ENCODE measurements at places on chromosomes 7 and 10.

DNA sequence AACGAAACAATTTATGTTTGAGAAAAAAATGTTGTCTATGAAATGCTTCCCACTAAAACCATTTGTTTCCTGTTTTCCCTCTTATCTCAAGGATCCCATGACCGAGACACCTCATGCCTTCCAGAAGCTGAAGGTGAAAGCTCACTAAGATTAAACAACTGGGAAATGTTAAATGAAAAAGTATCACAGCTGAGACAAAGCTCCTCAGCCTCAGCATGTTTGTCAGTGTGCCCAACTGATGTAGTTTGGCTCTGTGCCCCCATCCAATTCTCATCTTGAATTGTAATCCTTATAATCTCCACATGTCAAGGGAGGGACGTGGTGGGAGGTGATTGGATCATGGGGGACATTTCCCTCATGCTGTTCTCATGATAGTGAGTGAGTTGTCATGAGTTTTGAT is 327.3 kb downstream of the HTR7 start:
- no peak for DNase-seq

GRCh38 chr10:1360011-1360557 is 303.9 kb downstream of the WDR37 start:
- no peak for DNase-seq

DNA sequence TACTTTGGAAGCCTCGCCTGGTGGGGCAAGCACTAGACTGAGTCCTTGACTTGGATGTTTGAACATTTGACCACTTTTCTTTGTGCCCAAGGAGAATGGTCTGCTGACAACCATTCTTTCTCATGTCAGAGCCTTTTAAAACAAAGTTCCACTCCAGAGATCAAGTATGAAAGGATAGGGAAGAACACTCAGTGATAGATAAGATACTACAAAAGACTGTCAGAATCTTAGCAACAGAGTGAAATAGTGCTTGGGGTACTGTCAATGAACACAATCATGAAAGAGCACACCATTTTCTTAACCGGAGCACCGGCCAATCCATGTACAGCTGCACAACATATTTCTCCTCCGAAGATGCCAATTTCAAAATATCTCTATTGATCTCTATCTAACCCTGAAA is 82.8 kb upstream of the ADO start:
- no peak for DNase-seq

DNA sequence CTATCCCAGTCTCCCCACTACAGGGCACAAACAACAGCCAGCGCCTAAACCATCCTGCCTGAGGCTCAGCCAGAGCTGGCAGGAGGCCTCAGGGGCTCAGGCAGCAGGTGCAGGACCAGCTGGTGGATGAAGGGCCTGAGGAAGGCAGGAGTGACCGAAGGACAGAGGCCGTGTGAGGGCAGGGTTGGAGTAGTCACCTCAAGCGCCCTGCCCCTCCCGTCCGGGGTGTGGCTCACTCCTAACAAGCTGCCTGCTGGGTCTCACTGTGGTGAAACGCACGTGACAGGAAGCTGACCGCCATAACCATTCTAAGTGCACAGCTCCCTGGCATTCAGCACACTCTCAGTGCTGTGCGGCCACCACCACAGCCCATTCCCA is 281.1 kb downstream of the ELFN1 start:
- DNase-seq = no peak

DNA sequence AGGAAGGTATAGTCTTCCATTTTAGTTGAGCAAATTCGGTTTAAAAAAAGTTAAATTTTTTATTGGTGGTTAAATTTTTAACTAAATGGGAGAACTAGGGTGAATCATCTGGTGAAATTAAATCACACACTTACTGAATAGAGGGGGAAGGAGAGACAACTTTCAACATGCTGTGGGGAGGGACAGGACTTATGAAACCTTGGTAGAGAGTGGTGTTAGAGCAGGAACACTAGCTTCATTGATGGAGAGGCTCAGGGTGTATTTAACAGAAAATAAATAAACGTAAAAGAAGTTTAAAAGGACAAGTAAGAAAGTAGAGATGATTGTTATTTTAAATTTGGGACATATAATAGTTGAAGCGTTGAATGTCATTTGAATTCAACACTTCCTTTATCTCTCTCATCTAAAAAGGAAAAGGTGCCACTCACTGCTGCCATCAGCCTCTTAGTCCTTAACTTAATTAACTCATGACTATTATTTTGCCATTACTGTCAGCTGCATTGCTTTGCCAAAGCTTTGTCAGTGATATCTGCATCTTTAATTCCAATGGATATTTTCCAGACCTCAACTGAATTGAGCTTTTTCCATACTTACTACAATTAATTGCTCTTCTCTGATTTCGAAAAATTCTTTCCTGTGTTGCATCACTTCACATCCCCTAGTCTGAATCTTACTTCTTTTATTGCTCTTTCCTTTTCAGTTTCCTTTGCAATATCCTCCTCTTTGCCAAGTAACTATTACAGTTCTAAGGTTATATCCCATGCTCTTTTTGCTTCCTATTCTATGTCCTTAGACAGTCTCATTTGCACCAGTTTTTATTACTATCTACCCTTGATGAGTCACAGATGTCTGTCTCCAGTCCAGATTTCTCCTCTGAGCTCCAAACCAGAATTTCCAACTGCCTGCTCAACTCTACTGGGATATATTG is 71.7 kb downstream of the GNAT3 start:
- DNase-seq = peak; percentile 39

DNA sequence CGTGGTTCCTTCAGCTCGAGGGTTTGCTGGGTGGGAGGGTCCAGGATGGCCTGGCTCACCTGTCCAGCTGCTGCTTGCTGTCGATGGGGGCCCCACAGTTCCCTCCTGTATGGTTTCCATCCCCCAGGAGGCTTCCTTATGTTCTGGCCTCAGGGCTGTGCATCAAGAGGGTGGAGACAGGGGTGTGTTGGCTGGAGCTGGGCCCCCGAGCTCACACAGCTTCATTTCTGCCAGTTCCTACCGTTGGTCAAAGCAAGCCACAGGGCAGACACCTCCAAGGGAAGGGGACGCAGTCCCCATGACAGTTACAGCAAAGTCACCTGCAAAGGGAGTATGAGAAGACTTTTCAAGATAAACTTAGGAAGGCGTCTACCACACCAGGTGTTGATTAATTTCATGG is 156.9 kb downstream of the EBF3 start:
- DNase-seq = no peak

DNA sequence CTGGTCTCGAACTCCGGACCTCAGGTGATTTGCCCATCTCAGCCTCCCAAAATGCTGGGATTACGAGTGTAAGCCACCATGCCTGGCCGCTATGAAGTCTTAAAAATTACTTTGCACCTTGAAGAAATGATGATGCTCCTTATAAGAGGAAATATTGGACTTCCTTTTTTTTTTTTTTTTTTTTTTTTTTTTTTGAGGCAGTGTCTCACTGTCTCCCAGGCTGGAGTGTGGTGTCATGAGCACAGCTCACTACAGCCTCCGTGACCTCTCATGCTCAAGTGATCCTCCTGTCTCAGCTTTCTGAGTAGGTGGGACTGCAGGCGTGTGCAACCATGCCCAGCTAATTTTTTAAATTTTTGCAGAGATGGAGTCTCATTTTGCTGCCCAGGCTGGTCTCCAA is 65.3 kb downstream of the KMT2E start:
- no peak for DNase-seq

- peak; percentile 98 for DNase-seq
Observed at GRCh38 chr7:73894733-73895551, 34.0 kb downstream of the TMEM270 start.

DNA sequence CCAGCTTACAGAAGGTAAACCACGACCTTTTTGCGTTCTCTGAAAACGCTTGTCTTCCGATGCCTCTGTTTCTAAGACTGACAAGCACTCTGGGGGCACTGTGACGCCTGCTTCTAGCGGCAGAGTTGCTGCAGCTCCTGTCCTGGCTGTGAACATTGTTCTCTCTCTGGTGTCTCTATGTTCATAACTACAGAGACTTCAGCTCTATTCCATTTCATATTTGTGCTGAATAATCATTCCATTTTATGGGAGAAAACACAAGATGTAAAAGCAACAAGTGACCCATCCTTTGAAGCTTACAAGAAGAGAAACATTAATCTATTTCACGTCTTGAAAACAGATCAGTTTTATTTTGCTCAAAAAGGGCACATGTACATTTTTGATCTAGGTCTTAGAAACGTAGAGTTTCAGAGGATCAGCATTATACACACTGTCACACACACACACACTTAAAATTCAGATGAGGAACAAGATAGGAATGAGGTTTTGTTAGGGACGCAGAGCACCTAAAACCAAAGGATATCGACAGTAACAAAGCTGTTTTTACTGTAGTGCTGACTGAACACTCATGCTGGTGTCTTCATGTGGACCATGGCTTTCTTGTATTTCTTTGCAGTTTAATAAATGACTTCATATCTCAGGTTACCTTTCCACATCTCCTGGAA is 3.0 kb downstream of the IKZF1 start:
- DNase-seq = no peak

GRCh38 chr7:20352573-20353306 is 22.0 kb downstream of the ITGB8 start:
- DNase-seq = peak; percentile 86

DNA sequence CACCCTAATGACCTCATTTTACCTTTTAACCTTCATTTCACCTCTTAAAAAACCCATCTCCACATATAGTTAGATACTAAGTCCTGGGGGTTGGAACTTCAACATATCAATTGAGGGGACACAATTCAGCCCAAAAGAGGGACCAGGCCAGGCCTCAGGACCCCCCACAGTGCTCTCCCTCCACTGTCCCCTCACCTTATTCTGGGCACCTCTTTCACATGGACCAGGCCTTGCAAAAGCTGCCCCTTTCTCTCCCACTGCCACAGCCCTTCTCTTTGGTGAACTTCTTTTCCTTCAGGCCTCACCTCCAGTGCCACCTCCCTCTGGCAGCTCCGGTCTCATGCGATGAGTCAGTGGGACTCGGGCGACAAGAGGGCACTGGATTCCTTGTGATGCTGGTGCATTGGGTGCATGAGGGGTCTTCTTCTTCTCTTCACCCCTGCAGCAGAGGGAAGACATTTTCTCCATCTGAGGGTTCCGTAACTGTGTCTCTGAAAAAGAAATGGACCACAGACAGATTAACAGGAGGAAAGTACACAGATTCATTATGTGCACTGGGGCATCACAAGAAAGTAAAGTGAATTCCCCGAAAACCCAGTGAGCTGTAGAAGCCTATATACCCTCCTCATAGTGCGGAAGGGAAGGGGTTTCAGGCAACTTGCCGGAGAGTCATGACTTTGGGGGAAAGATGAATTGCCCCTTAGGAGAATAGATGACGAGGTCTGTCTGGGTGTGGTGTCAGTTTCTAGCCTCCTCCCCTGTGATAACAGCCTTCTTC is 288.7 kb upstream of the IGFBP3 start:
- DNase-seq = no peak

DNA sequence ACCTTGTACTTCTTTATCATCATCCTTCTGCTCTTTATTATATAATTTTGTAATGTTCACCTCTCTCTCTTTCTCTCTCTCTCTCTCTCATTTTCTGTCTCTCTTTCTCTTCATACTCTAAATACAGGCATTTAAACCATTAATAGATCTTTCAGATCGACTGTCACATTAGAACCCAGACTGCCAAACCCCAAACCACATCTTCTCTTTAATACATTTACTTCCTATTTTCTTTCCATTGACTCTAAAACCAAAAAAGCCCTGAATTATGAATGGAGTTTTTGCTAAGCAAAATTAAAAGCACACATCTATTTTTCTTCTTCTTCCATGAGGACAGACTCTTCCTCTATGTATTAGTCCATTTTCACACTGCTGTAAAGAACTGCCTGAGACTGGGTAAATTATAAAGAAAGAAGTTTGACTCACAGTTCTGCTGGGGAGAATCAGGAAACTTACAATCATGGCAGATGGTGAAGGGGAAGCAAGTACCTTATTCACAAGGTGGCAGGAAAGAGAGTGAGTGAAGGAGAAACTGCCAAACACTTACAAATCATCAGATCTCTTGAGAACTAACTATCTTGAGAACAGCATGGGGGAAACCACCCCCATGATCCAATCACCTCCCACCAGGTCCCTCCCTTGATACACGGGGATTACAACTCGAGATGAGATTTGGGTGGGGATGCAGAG is 272.7 kb upstream of the MGMT start:
- no peak for DNase-seq

- DNase-seq = no peak
Observed at GRCh38 chr7:157620616-157621015, 283.8 kb downstream of the DNAJB6 start.

- DNase-seq = no peak
Observed at GRCh38 chr10:127068485-127068884, 127.9 kb downstream of the INSYN2A start.

GRCh38 chr7:113099284-113099919 is 12.8 kb upstream of the GPR85 start:
- peak; percentile 25 for DNase-seq

- no peak for DNase-seq
Observed at GRCh38 chr10:61049386-61049785, 105.4 kb upstream of the RHOBTB1 start.

DNA sequence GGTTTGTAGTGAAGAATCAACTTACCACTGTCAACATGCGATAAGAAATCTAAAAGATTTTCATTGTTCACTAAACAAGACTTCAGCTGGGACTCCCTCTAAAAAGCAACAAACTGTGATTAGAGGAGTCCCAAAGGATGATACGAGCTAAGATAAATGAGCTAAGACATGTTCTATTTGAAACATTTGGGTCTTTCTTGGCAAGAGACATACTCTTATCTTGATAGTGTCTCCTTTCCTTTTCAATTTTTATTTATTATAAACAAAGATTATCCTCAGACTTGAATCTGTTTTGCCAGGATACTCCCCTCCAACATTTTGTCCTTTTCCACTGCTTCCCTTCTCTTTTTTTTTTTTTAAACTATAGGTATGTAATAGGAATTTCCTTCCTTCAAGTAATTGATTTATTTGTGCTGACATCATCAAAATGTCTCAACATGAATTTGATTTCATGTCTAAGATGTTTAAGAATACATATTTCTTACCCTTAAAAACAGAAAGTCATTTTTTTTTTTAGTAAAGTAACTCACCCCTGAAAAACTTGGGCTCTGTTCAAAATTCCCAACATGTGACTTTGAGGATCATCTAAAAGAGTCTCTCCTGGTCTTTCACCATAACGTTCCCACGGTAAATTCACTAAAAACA is 158.4 kb upstream of the NRP1 start:
- DNase-seq = no peak

GRCh38 chr7:137546671-137547070 is 203.1 kb upstream of the PTN start:
- DNase-seq = no peak

DNA sequence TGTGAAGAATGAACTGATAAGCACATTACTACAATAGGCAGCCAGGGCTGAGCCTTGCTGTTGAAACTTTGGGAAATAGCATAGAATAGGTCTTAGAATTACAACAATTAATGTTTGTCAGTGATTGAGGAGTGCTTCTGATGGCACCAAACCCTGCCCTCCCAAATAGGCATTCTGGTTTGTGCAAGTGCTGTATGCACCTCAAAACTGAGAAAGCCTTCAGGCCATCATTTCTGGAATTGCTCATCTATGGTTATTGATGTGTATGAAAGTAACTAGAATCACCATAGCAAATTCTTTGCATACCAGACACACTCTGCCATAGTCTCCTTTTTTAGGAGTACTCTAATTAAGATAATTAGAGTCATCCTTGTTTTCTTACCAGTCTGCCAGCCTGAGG is 585.0 kb upstream of the MBL2 start:
- DNase-seq = peak; percentile 2

Data from kidney tubule cell (primary cell).